ENCODE measurements at places on chromosomes 7 and 10.

- no peak for DNase-seq
These were observed 33.4 kb downstream of the ELFN1 start for GRCh38 chr7:1703441-1703840.

DNA sequence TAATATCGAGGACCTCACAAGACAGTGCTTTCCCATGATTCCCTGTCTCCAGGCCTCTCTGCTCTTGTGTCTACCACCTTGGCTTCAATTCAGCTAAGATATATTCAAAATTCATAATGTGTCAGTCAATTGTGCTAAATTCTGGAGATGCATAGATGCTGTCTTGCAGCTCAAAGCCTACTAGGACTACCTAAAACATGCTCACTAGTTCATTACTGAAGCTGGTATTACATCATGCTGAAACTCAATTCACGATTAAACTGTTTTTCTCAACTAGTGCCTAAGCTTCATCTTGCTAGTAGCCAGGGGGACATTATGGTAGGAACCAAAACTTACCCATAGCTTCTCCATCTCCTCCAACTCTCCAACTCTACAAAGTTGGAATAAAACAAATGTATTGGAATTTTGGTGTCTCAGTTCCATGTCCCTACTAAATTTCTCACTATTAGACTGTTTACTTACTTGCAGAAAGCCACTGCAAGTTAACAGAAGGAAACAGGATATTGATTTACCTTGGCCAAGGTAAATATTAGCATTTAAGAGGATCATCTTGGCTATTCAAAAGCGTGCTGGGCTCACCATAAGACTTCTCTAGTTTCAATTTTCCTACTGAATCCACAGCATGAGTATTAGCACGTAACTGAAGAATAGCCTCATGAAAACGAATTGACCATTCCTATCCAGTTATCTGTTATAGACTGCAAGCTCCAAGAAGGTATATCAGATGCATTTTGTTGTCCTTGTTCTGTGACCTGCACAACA is 53.6 kb downstream of the CREB3L2 start:
- no peak for DNase-seq

- no peak for DNase-seq
These were observed 41.3 kb downstream of the AVL9 start for GRCh38 chr7:32536585-32536984.

GRCh38 chr10:94098896-94099295 is 105.2 kb downstream of the PLCE1 start:
- DNase-seq, result no peak

GRCh38 chr7:140009735-140010134 is 53.0 kb downstream of the PARP12 start:
- DNase-seq, result no peak

- no peak for DNase-seq
These were observed 5.1 kb upstream of the PLEKHS1 start for GRCh38 chr10:113746217-113746957.

GRCh38 chr10:130336617-130337304 is 200.6 kb downstream of the GLRX3 start:
- no peak for DNase-seq

- DNase-seq, result no peak
These were observed 145.4 kb downstream of the PTPRN2 start for GRCh38 chr7:158442260-158442659.

DNA sequence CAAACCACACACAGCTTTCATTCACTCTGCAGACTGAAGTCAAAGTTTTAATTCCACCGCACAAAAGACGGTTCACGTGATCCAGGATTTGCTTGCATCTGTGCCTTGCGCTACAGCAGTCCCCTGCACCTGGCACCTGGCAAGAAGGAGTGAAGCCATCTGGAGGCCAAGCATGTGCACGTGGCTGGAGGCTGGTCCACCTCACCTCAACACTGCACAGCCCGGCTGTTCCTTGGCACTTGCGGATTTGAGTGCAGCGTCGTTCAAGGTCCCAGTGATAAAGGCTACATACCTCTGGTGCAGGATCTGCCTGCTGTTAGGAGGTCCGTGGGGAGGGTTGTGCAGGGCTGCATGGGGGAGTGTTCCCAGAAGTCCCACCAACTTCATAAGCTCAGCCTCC is 248.5 kb upstream of the GRB10 start:
- DNase-seq, result no peak

DNA sequence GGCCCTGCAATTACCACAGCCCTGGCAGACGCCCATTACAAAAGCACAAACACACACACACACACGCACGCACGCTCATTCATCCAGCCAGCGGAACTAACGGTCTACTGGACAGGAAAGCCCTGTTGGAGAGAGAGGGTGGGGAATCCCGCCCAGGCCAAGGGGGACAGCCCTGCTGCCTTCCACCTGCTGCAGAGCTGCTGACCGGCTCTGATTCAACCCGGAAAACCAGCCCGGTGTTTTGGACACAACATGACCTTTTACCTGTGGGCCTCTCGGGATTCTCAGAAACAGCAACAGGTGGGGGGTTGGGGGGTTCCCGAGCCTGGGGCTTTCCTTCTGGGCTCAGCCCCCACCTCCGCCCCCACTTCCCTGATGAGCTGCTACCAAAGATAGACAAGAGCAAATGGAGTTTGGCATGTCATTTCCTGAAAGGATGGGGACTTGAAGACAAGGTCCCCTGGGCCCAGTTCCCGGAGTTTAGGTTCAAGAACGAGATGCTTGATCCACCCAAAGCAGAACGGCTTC is 18.5 kb upstream of the SERPINE1 start:
- DNase-seq, result peak; percentile 48

DNA sequence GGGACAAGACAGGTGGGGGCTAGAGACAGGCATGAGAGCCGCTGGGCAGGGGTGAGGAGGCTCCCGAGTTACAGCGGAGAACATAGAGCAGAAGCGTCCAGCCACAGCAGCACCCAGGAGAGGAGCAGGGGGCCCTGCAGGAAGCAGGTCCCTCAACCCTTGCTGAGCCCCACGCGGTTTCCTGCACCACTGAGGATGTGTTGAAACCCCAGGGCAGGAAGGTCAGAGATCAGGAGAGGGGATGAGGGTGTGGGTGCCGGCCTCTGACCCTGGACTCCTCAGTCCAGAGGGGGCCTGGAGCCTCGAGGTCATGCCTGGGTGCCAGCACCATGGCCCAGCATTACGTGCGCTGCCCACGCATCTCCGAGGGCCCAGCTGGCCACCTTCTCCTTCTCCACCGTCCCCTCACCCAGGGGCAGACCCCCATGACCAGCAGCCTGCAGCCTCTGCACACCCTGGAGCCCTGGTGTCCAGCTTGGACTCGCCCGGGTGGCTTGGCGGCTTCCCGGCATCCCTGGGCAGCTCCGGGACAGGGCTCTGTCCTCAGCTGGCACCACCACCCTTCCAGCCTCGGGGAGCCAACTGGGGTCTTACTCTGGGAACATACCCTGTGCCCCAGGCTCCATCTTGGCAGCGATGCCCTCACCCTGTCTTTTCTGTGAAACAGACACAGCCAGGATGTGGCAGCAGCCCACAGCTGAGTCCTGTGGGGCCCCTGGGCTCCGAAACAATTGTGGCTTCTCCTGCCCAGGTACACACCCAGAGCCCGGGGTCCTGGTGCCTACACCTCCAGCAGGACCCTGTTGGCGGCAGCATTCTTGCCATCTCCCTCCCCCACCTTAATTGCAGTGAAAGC is 52.0 kb downstream of the STK32C start:
- no peak for DNase-seq

GRCh38 chr7:19139706-19140327 is 5.4 kb downstream of the FERD3L start:
- DNase-seq, result no peak

DNA sequence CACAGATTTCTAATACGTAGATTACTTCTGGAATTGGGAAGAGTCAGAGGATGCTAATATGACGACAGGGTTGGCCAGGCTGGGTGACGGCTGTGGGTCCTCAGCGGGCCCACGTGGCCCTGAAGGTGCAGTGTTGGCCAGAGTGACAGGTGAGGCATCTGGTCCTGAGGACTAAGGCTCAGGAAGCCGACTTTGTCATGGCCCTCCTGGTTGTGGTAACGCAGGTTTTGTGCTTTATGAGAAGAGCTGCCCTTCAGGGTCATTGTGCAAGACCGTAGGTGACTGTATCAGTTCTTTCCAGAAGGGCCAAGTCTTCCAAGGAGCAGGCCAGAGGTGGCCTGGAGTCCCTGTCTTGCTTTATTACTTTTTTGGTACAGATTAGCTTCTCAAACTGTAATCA is 2.5 kb downstream of the EIF3B start:
- no peak for DNase-seq

- DNase-seq, result peak; percentile 68
These were observed 107.3 kb downstream of the SNX10 start for GRCh38 chr7:26398756-26399509.

GRCh38 chr7:144784943-144785342 is 50.9 kb downstream of the TPK1 start:
- DNase-seq, result no peak

GRCh38 chr10:101043363-101043707 is 12.3 kb downstream of the SFXN3 start:
- no peak for DNase-seq

DNA sequence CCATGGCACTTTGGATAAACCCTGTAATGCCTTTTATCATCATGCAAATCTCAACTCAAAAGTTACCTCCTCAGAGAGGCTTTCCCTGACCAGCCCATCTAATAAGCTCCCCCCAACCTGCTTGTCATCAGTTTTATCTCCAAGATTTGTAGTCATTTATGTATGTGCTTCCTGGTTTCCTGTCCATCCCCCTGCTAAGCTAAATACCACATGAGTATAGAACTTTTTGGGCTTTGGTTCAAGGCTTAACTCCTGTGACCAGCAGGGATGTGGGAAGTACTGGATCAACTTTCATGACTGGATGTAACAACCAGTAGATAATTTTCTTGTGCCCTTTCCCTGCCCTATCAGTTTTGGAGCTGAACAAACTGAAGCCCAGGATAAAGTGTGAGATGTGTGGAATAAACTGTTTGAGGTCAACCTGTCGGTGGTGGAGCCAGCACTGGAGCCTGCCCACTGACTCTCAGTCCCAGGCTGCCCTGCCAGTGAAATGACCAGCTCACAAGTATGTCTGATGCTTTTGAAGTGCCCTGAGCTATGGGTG is 148.6 kb downstream of the CYP26A1 start:
- no peak for DNase-seq

DNA sequence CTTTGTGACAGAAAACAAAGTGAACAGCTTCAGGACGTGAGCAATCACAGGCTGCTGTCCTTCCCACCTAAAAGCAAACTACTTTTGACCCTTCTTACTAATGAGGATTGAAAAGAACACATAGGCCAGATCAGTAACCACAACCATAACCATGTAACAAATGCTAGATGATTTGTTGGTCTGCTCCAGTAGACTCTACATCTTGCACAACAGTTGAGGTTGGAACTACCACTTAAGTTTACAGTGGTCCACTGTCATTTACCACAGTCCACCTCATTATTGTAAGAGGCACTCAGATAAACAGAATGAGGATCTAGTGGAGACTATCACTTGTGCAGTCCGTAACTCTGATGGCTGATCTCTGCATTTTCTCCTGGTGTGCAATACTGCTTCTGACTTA is 27.8 kb downstream of the NET1 start:
- no peak for DNase-seq

DNA sequence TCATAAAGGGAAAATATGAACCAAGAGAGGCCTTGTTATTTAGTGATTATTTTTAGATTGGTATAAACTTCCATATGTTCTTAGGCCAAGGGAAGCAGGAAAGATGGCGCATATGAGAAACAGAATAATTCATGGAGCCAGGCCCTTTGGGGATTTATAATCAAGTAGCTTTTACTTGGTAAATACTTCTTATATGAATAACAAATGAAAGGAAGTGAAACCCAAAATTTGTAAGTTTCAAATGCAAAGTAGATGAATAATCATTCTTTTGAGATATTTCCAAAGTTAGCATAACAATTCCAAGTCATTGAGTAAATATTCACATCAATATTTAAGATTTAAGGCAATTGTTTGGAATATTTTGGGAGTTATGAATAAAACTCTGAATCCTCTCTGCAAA is 13.9 kb upstream of the OPTN start:
- no peak for DNase-seq

DNA sequence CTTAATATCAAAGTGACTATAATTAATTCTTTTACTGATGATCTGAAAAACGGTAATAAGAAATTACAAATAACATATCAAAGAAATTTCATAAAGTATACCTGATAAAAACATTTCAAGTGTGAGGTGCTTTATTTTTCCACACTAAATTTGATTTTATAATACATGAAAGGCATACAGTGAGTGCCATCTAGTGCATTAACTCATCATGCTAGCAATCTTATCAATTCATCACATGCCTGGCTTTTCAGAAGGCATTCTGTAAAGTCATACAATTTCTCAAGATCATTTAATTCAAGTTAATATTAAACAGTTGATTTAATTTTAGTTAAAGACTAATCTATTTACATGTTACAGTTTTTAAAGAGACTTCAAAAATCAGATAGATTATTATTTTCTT is 1020.9 kb downstream of the GATA3 start:
- no peak for DNase-seq

DNA sequence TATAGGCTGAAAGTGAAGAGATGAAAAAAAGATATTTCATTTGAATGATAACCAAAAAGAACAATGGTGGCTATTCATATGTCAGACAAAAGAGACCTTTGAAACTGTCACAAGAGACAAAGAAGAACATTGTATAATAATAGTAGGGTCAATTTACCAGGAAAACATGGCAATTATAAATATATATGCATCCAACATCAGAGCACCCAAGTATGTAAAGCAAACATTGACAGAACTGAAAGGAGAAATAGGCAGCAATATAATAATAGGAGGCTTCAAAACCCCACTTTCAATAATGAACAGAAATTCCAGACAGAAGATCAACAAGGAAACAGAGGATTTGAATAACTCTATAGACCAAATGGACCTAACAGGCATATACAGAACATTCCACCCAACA is 876.2 kb downstream of the GRID1 start:
- no peak for DNase-seq

DNA sequence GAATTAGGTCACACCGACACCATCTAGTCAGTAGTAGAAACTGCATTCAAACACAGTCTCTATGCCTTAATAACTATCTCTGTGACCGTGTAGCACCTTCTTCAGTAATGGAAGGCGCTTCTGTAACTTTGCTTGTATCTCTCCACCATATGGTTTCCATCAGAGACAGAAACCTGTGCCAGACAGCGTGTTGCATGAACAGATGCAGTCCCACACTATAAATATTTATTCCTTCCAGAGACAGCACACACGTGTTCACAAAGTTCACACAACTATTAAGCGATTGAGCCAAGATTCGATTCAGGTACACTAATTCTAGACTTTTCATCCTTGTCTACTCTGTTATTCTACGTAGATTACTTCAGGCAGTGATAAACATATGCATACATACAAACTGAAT is 873.9 kb upstream of the MBL2 start:
- no peak for DNase-seq

GRCh38 chr10:29635711-29636144 is 957 bp upstream of the SVIL start:
- DNase-seq, result no peak

DNA sequence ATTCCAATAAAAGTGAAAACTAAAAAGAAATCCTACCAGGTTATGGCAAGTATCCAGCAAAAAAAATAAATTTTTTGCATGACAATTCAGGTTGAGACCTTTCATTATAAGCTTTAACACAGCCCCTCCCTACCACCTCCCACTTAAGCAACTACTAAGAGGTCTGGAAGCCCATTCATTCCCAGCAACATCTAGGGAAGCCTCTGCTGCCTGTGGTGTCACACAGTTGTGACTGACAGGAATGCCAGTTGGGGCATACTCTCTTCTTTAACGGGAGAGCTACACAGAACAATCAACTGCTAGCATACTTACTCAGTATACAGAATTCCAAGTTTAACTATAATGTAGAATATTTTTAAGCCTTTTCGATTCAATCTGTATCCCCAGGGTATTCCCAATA is 27.8 kb downstream of the ABI1 start:
- DNase-seq, result no peak

Measured in GM18507 (cell line).